Vagina (tissue), 2 donors: ENCODE measurements at places on chromosomes 12 and 14.

DNA sequence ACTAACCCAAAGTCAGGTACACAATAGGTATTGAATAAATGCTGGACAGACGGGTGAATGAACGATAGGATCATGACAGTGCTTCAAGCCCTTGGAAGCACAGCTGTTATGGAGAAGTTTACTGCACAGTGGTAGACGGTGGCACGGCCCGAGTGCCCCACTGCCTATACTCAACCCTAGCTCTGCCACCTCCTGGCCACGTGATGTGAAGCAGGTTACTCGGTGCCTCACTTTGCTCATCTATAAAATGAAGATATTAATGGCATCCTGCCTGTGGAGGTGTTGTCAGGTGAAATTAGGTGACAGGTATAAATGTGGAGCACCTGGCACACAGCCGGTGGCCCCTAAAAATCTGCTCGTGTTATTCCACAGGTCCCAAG is 5.8 kb downstream of the ASB2 start:
- DNase-seq: no peak

- no peak for DNase-seq
Measured at GRCh38 chr12:124837958-124838803, 25.5 kb downstream of the SCARB1 start.

GRCh38 chr12:52945389-52946232 is 3.3 kb upstream of the KRT18 start:
- no peak for DNase-seq

DNA sequence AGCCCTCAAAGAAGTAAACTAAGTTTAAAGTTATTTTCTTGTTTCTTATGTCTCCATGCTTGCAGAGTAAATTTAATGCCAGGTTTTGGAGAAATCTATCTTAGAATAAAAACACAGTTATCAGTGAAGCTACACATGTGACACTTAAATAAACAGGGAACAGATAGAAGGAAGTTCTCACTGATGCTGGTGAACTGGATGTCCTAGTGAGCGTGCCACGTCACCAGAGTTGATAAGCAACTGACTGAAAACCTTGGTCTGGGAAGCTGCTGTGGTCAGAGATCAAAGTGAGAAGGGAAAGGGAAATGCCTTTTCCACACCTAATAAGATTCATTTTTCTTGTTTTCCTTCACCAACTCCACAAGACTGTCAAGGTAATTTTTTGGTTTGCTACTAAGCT is 74.8 kb upstream of the PCED1B start:
- no peak for DNase-seq

- no peak for DNase-seq
Measured at GRCh38 chr14:35349496-35350365, 54.8 kb downstream of the NFKBIA start.

GRCh38 chr14:105093431-105094192 is 28.4 kb upstream of the GPR132 start:
- no peak for DNase-seq

DNA sequence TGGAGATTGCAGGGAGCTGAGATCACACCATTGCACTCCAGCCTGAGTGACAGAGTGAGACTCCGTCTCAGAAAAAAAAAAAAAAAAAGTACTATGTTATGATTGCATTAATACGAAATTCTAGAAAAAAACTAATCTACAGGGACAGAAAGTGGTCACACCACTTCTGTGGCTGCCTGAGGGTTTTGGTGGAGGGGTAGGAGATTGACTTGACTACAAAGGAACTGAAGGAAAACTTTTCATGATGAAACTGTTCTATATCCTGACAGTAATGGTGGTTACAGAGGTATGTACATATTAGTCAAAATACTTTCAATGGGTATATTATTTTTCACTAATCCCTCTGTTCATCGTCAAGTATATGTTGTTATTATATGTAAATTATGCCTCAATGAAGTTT is 42.1 kb downstream of the FOXN3 start:
- no peak for DNase-seq

DNA sequence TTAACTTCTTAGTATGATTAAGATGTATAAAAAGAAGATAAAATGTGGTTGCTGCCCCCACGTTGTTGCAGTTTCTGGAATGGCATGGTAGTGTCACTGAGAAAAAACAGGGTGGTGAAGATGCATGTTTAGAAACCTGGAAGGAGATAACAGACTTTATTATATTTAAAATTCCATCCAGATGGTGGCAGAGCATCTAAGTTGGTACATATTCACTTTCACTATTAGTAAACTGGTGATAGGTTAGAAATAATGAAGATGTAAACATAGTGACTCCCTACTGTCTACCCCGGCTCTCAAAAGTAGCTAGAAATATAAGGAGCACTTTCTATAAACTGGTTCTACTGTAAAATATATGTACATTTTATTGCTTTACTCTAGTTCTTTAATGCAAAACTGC is 279.3 kb downstream of the NPAS3 start:
- DNase-seq: no peak

DNA sequence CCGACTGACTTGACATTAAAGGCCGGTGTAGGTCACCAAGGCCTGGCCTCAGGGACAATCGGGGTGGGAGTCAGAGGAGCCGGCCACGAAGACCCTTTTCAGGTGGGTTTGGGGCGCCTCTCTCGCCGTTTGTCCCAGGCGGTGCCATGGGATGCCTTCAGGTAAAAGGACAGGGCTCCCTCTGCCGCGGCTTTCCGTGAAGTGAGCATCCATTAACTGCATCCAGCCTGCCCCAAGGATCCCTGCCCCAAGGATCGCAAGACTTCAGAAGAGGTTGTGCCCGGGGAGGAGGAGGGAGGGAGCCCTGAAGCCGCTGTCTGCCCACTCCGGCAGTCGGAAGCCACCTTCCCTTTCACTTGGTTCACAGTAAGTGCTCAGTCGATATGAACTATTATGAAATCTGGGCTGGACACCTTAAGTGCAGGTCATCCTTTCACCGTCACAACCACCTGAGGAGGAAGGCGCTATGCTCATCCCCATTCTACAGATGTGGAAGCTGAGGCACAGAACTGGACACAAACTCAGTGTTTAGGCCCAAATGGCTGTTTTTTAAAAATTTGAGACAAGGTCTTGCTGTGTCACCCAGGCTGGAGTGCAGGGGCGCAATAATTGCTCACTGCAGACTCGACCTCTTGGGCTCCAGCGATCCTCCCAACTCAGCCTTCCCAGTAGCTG is 964 bp downstream of the SDS start:
- DNase-seq: no peak

DNA sequence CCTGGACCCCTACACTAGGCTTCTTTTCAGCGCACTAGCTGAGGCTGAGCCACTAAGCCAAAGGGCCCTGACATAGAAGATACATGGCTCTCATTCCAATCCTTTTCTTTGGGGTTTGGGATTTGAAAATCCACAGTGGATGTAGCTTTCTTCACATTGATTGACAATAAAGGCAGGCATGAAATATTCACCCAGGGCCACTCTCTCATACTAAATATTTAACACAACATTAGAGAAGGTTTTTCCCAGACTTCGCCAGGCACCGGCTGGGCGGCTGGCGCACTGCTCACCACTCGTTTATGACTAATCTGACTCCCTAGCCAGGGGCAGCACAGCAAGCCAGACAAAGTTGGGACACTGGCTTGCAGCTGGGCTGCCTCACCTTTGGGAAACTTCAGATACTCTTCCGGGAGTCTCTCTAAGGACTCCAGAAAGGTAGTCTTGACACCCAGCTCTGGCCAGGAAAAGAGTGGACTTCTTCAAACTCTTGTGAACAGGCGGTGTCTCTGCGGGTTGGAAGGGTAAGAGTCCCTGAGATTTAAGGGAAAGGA is 699 bp upstream of the HOXC11 start:
- DNase-seq: no peak

- DNase-seq: no peak
Measured at GRCh38 chr12:119308708-119309456, 25.6 kb upstream of the CCDC60 start.

GRCh38 chr14:35336494-35337268 is 44.5 kb downstream of the PSMA6 start:
- peak; percentile 99 for DNase-seq

- DNase-seq: no peak
Measured at GRCh38 chr12:76055393-76055792, 23.8 kb upstream of the PHLDA1 start.

- DNase-seq: no peak
Measured at GRCh38 chr12:62625228-62625627, 158.6 kb downstream of the MON2 start.

DNA sequence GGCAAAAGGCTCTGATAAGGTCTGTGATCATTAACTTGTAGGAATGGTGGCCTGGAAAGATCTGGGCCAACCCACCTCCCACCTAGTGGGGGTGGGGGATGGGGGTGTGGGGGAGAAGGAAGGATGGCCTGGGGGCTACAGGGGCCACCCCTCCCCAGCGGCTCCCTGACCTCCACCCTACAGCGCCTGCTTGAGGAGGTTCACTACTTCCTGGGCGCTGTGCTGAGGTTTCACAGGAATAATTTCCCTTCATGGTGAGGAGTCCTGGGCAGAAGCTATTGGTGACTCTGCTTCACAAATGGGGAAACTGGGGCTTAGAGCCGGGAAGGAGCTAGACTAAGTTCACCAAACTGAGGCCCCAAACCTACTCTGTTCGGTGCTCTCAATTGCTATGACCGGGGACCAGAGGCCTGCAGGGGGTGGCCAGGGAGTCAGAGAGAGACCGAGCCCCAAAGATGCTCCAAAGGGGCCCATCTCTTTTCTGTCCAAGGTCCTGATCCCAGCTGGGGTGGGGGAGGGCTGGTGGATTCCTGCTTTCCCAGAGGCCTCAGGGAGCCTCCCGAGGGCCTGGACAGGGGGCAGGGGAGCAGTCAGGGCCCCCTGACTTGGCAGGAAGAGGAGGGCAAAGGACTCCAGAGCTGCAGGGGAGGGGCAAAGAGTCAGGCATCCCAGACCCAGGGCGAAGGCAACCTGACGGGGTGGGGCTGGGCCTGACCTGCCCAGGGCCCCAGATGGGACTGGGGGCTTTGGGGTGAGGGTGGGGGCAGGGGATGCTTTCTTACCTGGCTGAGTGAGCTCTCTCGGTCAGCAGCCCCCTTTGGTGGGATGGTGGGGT is 1.7 kb downstream of the HNF1A start:
- DNase-seq: no peak

DNA sequence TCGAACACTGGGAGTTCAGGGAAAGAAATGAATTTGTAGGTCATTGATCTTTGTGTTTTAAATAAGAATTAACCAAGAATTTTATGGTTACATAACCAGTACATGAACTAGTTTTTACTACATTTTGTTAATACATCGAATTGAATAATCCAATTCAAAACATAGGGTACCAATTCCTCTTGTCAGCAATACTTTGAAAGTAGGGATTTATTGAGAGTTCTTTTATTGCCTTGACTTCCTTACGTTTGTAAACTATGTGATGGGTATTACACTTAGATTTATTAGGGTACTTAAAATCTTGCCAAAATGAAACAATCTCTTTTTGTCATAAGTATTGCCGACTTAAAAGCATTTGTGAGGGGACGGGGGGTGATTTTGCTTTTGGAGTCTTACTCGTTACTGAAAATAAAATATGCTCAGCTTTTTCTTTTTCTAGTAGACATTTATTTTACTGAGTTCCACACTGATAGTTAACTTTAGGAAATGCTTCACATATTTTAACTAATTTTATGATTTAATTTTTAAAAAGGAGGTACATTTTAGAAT is 22.4 kb downstream of the SOCS2 start:
- no peak for DNase-seq

DNA sequence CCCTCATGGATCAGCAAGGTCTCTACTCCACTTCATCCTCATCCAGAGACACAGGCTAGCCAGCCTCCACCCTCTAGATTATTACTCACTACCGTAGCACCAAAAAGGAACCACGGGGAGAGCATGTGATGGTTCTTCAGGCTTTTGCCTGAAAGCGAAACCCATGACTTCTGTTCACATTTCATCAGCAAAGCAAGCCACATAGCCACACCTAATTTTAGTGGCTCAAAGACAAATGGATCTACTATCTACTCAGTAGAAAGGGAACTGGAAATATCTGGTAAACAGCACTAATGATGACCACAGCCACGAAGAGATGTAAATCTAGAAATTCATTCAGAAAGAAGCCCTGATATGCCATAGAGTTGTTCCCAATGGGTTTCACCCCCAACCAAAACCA is 51.4 kb downstream of the VCPKMT start:
- no peak for DNase-seq
